IPS DF 19.7 (cell line): ENCODE measurements at places on chromosomes 13 and 19.

GRCh38 chr13:60572855-60573254 is 175.8 kb downstream of the TDRD3 start:
- no peak for DNase-seq

- DNase-seq: peak; percentile 52
Observed at GRCh38 chr19:21256722-21257121, 72.5 kb downstream of the ZNF708 start.

GRCh38 chr13:44557986-44558385 is 18.1 kb downstream of the TSC22D1 start:
- no peak for DNase-seq

DNA sequence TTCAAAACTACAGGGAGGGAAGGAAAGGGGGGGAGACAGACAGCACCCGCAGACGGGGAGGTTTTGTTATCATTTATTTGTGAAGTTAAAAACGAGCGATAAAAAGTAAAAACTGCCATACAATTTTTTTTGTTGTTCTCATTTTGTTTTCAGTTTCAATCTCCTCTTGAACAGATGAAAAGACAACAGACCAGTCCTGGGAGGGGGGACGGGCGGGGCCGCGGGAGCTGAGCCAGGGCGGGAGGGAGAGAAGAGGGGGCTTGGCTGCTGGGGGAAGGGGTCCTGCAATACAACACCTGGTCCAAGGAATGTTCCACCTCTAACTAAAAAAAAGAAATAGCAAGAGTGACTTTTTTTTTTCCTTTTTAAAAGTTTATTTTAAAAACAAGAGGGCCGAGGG is 11.3 kb downstream of the KHSRP start:
- DNase-seq: no peak

GRCh38 chr13:92913840-92914239 is 312.8 kb upstream of the GPC6 start:
- DNase-seq: no peak

- no peak for DNase-seq
Observed at GRCh38 chr13:40762849-40763248, 8.1 kb downstream of the MRPS31 start.

DNA sequence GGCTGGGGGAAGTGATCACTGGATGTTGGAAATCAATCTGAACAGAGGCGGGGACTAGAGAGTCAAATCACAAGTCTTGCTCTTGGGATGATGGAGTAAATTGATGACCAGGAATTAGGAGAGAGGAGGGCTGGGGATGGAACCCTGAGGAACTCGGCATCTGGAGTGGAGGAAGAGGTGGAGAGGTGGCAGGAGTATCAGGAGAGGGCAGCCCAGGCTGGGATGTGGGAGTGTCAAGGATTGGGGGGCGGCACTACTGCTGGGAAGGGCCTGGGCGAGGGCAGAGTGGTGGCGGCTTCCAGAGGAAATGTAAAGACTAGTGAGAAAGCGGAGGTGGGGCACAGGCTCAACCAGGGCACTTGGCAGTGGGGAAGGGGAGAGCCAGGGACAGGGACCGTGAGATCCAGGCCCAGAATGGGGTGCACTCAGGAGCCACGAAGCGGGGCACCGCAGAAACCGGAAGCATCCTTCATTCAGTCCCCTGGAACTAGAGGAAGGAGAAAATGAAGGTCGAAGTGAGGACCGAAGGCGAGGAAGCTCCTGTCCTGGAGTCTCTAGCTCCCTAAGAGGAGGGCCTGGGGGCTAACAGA is 81.2 kb upstream of the GPR183 start:
- no peak for DNase-seq

DNA sequence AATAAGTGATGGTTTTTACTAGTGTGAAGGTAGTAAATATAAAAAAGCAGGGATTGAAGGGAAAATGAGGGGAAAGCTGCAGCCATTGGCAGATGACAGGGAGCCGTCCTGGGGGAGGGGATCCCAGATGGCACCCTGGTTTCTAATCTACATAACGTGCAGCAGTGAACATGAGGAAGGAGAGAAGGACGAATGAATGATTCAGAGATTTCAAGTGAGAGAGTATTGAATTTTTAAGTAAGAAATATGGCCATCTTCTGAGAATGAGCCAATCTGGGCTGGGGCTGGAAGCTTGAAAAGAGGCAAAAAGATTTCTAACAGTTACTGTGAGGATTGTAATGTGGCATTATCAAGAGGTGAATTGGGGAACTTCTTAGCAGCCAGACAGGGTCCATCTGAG is 414.2 kb downstream of the MYO16 start:
- no peak for DNase-seq

DNA sequence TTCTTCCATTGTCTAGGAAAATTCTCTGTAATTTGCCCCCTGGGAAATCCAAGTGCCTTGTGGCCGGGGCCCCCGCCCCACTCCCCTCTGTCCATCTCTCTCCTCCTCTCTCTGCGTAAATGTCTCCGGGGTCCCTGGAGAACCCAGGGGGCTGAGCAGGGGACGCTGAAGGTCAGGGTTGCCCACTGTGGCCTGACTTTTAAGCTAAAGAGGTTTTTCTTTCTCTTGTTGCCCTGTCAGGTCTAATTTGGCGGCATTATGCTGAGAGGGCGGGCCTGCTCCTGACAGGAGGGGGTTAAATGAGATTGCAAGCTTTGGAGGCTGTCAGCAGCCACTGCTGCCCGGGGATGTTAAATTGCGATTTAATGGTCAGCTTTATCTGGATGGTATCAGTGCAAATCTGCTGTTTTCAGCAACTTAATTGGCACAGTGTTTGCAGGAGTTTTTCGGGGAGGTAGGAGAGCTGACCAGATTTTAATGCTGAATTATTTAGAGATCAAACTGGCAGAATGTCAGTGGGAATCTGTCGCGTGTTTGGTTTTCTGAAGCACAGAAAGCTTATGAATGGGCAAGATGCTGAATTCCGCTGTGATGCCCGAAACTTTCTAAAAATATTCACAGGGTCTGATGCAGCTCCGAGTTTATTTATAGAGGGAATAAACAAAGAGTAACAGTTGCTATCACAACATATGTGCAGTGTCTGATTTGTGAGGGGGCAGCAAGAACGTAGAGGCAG is 93.2 kb upstream of the SOX1 start:
- DNase-seq: no peak

DNA sequence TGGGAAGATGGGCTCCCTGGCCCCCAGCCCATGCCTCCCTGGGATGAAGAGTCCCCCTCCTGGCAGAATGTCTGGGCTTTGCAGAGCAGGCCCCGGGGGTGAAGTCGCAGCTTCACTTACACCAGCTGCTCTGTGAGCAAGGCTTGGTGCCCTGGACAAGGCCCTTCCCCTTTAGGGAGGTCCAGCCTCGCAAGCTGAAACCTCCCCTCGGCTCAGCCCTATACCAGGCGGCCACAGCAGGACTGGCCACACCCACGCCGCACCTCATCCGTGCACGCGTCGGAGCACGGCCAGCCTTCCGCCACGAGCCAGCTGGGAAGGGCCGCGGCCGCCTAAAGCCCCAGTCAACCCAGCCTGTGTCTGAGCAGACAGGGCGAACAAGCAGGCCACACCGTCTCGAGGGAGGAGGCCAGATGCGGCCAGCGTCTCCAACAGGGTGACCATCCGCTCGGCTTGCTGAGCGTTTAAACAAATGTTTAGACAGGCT is 83.2 kb upstream of the MCF2L start:
- peak; percentile 76 for DNase-seq

GRCh38 chr19:47247308-47247990 is 8.9 kb upstream of the CCDC9 start:
- no peak for DNase-seq

DNA sequence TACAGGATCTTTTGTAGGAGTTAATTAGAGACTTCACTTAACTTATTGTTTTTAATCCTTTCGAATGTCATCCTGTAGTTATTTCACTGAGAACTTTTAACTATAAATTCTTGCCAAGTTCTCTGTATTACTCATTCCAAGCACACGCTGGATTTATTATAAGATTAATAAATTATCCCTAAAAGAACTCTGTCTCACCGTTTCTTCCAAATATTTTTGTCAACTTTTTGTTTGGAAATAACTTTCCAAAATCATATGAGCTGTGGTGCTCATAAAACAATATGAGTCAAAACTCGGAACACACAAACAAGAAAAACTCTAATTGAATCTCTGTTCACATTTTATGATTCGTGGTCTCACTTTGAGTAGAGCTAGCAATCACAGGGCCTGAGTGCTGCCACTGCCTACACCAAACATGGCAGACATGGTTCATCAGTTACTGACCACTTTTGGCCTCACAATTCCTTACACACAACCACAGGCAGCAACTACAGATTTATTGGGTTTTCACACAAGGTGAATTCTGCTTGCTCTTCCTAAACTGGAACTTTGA is 412.0 kb downstream of the FGF14 start:
- no peak for DNase-seq

GRCh38 chr13:73721571-73721970 is 412.6 kb downstream of the KLF12 start:
- DNase-seq: no peak

DNA sequence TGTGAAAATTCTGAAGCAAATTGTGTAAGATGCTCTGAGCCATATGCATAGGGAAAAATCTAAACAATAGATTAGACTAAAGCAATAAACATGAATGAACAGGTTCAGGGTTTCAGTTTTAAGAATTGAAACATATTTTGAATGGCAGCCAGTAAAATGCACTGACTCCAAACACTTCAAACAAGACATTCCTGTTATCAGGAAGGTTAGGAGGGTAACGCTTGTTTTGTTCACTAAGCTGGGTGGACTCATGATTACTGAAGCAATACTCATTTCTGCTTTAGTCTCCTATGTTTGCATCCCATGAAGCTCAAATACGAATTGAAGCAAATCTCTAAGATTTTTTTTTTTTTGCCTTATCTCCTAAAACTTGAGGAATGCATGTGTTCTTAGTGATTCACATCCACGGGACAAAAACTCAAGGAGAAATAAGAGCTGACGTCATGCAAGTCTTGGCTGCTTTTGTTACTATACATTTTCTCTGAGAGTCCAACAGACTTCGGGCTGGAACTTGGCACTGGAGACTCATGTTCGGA is 29.1 kb upstream of the IGFL4 start:
- no peak for DNase-seq

DNA sequence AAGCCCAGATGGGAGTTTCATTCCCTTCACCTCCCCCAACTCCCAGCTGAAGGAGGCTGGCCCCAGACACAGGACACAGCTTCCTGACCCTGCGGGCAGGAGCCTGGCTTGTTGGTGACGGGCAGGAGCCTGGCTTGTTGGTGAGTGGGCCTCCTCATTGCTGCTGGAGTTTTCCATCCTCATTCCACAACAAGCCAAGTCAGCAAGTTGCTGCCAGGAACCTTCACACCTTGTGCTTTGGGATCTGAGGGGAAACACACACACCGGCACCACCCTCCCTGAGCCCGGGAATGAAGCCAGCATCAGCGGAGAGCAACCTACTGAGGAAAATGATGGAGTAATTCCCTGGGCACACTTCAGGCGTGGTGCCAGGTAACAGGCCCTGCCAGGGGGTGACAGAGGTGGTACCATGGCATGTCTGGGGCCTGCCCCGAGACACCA is 74.9 kb downstream of the ALOX5AP start:
- no peak for DNase-seq
